ENCODE measurements at places on chromosomes 11 and 22.

- DNase-seq: no peak
These were observed 7.2 kb downstream of the FLI1 start for GRCh38 chr11:128701086-128701485.

DNA sequence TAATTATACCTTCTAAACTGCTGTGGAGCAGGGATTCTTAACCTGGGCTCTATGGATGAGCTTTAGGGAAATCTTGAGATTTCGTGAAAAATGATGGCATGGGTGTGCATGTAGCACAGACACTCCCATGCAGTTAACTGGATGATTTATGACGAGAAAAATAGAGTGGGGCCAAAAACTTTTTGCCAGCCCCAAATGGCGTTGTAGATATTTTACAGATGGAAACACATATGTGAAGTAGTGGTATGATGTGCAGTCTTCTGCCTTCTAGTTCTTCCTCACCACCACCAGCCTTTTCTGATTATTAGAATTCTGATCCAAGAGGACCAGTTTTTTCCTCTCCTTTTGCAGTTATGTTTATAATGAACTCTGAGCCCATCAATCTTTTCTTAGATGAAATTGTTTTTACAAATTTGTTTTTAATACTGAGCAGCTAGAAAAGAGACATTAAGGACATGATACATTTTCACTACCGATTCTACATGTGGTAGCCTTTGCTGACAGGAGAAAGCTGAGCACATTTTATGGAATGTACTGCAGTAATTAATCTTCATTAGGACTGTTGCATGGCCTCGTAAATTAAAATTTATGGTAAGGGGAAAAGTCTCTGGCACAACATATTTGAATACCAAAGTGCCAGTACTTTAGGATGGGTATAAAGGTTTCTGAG is 261.4 kb downstream of the DDX10 start:
- no peak for DNase-seq

GRCh38 chr11:17275400-17276235 is 921 bp upstream of the NUCB2 start:
- no peak for DNase-seq

DNA sequence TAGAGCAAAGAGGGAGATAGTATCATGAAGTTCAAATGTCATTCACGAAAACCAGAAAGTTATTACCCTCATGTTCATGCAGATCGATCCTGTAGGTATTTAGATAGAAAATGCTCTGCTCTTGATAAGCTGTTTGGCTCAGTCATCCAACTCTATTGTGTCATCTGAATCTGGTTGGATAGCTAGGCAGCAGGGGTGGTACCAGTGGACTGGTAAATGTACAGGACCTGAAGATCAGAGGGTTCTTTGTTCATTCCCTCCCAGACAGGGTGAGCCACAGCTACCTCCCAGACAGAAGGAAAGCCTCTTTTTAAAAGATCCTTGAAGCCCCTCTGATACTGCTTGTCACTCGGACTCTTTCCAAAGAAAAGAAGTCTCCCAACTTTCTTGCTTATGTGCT is 29.8 kb upstream of the DRD2 start:
- no peak for DNase-seq

- DNase-seq: no peak
These were observed 1261.4 kb upstream of the TENM4 start for GRCh38 chr11:80702264-80702663.

DNA sequence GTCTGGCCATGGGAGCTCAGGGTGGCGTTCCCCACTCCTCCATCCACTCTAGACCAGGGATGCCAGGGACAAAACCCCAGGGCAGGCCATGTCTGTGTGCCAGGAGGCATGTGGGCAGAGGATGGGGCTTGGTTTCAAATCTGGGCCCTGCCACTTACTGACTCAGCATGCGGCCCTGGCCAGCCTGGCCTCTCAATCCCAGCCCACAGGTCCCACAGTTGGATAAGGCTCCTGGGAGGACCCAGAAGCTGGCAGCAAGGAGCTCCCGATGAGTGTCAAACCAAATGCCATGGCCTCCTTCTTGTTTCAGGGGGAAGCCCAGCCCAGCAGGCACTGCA is 1290.4 kb downstream of the BRD1 start:
- DNase-seq: no peak

- no peak for DNase-seq
These were observed 47.1 kb downstream of the ADM start for GRCh38 chr11:10351765-10352641.

GRCh38 chr11:105324156-105324555 is 184.6 kb upstream of the CARD18 start:
- no peak for DNase-seq

- DNase-seq: no peak
These were observed 31.5 kb downstream of the KIAA0930 start for GRCh38 chr22:45208993-45209838.

DNA sequence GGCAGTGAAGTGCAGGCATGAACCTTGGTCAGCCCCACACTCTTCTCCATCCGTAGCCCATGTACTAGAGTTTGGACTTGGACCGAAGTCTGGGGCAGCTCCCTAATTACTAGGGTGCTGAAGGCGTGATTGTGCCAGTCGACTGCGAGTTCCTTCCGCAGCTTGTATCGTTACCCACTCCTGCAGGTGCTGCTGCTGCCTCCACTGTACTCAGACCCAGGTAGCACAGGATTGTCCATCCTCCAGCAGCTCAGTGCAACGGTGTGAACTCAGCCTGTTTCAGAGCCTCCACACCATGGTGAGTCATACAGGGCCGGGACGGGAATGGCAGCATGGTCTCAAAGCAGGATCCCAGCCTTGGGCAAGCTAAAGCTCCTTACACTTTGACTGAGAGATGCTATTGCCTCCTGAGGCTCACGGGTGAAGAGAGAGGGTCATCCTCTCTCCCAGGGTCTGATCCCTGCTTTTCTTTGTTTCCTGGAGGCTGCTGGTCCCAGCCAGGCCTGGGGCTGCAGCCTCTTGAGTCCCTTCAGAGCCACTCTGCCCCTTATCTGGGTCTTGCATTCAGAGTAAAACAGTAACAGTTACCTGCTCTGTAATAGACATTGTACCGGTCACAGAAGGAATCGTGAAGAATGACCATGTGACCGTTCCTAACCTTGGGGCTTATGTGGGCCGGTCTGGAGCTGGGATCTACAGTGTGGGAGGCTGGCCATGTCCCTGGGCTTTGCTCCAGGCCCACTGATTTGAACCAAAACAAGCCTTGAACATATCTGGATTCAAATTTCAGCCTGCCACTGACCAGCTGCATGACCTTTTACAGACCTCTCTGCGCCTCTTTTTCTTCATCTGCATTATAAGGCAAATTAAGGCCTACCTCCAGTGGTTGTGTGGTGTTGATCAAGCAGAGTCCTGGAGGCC is 1.7 kb downstream of the TKFC start:
- no peak for DNase-seq

DNA sequence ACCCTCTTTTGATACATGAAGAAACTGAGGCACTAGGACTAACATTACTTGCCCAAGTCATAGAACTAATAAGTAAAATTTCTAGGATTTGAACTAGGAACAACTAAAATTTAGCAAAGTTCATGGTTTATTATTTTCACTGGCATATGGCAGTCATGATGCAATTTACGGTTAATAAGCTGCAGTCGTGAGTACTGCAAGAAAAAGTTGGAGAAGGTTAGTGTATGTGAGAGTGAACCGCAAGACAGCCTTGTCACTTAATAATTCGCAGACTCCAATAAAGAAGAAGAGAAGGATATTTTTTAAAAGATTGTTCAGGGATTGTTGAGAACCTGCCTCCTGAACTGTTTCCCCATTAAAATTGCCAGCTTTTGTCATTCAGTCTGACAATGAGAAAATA is 663.4 kb upstream of the TENM4 start:
- DNase-seq: no peak

- no peak for DNase-seq
These were observed 44.3 kb downstream of the NNMT start for GRCh38 chr11:114340311-114341131.

DNA sequence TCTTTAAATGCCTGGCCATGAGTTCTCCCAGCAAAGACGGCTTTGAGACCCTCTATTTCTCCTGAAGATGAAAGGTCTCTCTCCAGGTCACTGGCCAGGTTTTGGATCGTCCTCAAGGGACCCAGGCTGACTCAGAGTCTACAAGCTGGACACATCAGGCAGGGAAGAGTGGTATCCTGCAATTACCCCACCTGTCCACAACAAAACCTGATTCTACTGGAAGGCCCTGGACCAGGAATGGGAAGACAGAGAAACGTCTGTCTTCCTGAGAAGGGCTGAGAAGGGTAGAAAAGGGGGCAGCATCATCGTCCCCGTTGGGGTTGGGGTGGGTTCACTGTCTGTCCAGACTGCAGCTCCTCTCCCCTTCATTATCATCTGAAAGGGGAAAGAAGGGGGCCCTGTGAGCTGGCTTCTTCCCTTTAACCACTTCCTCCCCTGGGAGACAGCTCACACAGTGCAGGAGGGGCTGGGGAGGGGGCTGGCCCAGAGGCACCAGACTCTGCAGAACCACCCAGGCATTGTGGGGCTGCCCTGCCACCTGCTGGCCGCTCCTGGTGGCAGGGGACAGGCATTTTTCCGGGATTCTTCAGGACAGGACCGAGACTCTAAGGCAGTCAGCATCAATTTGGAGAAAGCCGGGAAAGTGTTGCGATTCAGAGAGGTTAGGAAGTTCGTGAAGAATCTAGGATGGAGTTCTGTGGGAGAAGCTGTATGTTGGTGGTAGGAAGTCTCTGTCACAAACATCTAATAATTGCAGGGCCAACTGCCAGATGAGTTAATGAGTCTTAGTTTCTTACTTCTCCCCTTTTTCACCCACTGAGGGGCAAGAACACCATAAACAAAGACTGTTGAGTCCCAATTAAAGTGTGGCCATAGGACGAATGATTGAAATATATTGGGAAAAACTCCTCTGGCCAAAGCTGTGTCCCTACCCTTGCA is 57.6 kb downstream of the SYN3 start:
- DNase-seq: no peak

- no peak for DNase-seq
These were observed 22.0 kb downstream of the ATG13 start for GRCh38 chr11:46639197-46639839.

DNA sequence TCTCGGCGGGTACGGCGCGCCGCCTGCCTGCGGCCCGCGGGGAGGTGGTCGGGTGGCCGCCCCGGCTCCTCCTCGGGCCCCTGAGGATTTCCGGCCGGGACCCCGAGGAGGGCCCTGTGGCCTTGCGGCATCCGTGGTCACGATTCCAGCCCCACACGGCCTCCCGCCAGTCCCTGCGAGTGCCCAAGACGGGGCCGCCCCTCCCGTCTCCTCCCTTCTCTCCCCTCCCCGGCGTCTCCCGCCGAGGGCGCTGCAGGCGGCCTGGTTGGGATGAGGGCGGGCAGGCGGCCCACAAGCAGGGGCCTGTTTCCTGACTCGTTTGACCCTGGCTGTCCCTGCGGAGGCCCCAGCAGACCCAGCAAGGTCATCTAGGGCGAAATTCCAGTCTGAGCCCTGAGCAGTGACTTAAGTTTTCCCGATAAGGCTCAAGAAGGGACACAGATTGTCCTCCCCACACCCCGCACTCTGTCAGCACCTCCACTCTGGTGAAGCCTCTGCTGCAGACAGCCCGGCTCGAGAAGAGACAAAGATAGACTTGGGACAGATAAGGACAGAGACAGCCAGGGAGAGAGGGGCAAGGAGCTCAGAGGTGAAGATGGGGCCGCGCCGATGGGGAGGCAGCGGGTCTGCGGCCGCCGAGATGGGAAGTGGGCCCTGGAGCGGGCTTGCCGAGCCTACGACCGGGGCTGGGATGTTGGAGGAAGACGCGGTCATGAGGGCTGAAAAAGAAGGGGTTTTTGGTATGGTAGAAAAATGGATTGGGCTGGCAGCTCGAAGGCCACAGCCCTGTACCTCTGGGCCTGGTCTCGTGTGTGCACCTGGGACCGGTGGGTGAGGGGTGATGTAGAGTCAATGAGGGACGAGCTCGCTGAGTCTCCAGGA is 95.0 kb downstream of the SWAP70 start:
- DNase-seq: no peak

DNA sequence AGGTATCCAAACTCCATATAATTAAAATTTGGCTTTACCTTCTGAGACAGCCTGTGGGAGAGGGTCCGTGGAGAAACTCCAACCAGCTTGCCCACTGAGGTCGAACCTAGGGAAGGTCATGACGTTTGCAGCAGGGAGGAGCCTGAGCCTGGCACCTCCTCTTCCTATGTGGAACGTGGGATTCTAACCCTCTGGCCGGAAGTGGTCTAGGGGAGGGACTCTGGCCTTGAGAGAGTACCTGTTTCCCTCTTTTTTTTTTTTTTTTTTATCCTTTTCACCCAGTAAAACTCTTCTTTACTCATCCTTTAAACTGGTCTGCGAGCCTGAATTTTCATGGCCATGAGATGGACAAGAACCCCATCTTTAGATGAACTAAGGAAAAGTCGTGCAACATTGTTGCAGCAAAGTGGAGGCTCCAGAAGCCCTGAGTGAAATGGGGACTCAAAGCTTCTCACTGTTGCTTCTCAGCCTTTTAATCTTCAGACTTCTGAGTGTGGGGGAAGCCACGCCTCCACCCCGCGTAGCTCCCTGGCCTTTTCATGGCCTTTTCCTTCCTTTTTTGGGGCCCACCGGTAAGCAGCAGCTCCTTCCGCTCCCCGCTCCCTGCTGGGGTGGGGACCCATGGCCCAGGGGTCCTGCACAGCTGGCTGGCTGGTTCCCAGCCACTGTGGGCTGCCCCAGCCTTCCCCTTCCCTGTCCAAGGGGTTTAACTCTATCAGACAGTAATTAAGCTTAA is 1359.9 kb downstream of the LRRC4C start:
- DNase-seq: no peak

DNA sequence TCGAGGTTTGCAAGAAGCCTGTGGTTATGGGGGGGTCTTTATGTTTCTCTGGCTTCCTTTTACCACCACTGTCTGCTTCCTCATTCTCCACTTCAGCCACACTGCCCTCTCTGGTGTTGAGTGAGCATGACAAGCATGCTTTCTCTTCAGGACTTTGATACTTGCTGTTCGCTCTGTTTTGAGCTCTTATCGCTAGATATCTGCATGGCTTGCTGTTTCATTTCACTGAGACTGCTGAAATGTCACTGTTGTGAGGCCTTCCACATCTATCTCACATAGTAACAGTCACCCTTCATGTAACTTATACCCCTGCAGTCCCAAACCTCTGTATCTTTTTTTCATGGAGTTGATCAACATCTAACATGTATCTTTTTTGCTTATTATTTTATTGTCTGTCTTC is 59.8 kb downstream of the TMEM135 start:
- no peak for DNase-seq

Data from stimulated activated CD4-positive, alpha-beta T cell treated with anti-CD3 and anti-CD28 coated beads, Interleukin-1b, Interleukin-23, amount 100 ng/mL, for 1 hour (primary cell).